NCI-H1417 (cell line): ENCODE measurements at places on chromosomes 6 and 20.

- DNase-seq: no peak
These were observed 661.6 kb downstream of the QKI start for GRCh38 chr6:164075981-164076615.

GRCh38 chr6:70134542-70134941, 168.3 kb downstream of the COL9A1 start:
- DNase-seq: no peak

- DNase-seq: no peak
These were observed 49.3 kb downstream of the PACRG start for GRCh38 chr6:162777091-162777490.

- DNase-seq: no peak
These were observed 40.8 kb upstream of the BMP5 start for GRCh38 chr6:55916188-55916587.

GRCh38 chr20:4871486-4871885, 129.8 kb downstream of the SLC23A2 start:
- DNase-seq: no peak

DNA sequence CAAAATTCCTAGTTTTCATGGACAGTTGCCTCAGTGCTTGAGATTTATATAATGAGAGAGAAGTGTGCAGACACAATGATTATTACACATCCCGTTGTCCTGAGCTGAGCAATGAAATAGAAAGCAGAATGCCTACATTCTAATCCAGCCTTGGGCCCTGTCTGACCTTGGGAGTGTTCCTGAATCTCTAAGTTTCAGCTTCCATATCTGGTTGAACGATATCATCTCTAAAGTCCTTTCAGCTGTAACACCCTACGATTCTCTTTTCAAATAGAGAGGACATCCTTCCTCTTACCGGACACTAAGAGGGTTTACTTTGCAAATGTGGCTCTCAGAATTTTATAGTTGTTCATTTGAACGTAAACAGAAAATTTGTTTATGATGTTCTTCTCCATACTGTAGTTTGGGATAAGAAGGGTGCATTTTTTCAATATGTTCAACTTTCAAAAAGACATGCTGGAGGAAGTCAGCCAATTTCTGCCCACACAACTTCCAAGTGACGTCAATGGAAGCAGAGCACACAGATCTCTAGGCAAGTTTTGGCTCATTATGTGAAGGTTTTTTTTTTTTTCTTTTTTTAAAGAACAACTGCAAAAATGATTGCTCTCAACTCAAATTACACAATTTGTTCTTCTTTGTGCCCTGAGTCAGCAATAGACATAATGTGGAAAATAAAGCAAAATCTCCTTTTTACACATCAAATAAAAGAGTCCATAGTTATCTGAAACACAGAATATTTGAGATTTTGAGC, 50.4 kb downstream of the PDE7B start:
- DNase-seq: no peak

DNA sequence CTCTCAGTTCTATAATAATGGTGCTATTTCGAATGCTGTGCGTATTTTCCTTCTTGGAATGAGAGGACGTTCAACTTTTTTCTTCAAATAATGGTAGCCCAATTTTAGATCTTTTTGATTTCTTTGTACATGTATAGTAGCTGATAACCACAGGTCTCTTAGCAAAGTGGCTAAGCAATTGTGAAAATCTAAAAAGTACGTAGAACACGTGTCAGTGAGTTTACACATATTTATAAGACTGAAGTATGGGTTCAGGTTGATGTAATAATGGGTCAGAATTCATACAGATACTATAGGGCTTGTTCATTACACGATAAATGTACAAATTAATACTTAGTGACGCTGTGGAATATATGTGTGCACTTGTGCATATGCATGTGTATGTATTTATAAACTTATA, 1.3 kb downstream of the SMIM13 start:
- DNase-seq: no peak

- DNase-seq: no peak
These were observed 172.9 kb upstream of the MCHR2 start for GRCh38 chr6:100166956-100167355.

GRCh38 chr6:170091000-170091638, 199.8 kb downstream of the DLL1 start:
- no peak for DNase-seq

DNA sequence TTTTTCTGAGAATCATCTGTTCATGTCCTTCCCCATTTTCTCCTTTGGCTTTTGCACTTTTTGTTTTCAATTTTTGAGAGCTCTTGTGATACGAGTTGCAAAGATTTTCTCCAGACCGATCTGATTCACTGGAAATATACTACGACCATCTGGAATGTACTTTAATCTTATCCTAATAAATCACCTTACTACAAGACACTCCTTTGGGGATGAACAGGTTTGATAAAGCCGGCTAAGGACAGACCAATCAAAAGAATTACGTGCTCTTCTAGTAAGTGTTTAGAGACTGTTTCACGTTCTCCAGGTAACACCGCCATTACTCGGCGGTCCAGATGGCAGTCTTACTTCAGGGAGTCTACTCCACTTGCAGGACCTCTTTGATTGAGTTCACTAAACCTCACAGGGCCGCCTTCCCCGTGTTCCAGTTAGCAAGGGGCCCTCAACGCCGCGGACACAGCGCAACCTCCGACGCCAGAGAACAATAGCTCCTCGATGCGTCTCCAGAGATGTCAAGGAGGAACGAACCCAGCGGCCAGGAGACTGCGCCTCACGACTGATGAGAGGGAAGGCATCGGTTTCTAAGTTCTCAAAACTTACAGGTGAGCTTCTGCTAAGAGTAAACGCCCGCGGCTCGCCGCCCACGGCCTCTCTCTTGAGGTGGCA, 920 bp upstream of the WTAP start:
- peak; percentile 98 for DNase-seq

- peak; percentile 73 for DNase-seq
These were observed 38.7 kb downstream of the TRAF3IP2 start for GRCh38 chr6:111566873-111567517.

DNA sequence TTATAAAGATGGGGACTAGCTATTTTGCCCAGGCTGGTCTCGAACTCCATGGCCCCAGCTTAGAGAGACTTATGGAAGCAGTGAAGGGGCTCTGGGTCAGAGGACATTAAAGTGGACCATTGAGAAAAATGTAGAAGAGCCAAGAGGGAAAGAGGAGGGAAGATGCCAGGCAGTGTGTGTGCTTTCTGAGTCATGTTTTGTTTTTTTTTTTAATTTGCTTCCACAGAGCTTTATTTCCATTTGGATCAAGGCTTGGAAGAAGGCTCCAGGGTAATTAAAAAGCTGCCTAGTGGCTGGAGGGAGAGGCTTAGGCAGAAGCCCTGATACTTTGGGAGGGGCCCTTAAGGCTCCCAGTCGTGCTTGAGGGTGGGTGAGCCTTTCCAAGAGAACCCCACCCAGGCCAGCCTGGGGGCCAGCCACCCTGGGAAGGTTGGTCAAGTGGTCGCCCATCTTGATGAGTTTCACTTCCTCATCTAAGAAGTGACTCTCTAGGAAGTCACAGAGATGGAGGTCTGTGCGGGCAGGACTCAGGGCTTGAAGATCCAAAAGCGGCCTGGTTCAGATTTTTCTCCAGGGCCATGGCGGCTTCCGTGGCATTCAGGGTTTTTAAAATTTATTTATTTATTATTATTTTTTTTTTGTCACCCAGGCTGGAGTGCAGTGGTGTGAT, 3.0 kb upstream of the ZNF335 start:
- DNase-seq: no peak

- DNase-seq: no peak
These were observed 12.0 kb upstream of the LAMA4 start for GRCh38 chr6:112266331-112266730.

DNA sequence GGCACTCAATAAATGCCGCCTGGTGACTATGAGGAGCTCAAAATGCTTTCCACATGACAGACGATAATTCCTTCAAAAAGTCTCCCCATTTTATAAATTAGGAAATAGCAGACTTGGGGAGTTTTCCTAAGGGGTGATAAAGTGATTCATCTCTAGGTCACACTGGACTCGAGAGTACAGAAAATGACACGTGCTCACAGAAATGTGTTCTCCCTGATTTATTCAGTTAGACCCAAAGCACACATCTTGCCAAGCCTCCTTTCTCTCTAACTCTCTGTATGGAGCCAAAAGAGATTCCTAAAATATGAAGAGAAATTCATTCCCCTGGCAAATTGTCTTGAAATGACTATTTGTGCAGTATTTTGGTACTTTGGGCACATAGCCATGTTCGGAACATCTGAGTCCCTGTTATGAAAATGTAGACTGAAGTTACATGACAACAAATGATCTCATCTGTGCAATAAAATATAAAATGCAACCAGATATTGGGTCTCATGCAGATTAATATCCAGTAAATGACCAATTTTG, 381.1 kb downstream of the TFAP2B start:
- peak; percentile 40 for DNase-seq

- no peak for DNase-seq
These were observed 256.8 kb downstream of the CDKAL1 start for GRCh38 chr6:20791074-20791473.

DNA sequence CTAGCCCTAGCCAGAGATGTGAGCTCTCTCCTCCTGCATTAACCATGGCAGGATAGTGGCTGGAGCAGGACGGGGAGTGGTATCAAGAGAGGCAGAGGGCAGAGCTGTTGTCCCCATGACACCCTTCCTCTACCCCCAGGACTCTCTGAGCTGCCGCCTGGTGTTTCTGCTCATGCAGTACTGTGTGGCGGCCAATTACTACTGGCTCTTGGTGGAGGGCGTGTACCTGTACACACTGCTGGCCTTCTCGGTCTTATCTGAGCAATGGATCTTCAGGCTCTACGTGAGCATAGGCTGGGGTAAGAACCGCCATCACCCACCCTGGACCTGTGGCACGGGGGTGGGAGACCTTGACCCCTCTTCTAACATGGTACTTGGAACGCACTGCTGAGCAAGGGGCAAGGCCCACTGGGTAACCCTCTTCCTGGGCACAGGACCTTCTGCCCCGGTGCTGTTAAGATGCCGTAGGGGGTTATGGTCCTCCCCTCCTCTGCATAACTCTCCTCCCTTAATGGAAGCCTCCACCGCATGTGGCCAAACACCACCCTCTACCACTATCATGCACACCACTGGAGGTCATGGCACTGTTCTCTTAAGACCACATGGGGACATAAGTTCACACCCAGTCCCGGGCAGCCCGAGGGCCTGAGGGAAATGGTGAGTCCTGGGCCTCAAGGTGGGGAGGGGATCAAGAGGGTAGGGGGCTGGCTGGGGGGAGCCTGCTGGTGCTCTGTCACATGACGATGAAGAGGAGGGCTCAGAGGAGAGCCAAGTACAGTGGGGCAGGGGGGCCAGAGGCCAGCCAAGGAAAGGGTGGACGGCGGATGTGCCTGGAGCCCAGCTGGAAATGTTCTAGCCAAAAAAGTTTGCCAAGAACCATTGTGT, 25.1 kb downstream of the GLP1R start:
- no peak for DNase-seq

- no peak for DNase-seq
These were observed 86.5 kb upstream of the SCP2D1 start for GRCh38 chr20:18727032-18727508.

DNA sequence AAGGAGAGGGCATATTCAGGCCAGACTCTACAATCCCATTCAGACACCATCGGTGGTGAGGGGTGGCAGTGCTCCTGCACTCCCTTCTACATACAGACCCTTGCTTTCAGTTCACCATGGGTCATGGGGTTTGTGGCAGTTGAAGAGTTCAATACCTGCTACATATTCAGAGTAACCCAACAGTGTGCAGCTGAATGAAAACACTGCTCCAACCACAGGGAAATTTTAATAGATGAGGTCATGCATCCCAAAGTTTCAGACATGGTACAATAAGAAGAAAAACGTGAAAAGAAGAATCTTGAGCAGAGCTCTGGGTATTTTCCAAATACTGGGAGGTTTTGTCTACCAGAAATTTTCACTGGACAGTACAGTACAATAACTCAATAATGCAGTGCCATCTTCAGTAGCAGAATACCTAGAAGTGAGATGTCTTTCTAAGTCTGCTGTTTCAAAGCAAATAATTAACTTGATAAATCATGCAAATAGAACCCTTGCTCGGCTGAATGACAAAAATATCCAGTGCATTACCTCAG, 162.1 kb downstream of the PTPRK start:
- DNase-seq: no peak

- no peak for DNase-seq
These were observed 28.4 kb downstream of the VSTM2L start for GRCh38 chr20:37931153-37931922.

DNA sequence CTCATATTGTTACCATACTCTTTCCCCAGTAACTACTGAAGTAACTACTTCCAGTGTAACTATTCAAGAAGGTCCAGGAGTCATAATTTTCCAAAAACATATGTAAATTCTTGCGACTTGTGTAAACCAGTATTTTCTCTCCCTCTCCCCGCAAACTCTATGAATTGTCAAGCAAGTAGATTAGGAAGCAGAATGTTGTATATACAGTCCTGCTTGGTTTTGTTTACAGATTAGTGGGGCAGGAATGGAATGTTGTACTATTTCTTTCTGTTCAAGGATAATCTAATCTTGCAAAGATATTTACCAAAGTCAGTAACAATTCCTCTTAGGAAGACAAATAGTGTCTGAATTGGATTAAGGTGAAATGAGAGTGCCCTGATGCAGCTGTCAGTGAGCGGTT, 234.9 kb upstream of the PLN start:
- DNase-seq: no peak

DNA sequence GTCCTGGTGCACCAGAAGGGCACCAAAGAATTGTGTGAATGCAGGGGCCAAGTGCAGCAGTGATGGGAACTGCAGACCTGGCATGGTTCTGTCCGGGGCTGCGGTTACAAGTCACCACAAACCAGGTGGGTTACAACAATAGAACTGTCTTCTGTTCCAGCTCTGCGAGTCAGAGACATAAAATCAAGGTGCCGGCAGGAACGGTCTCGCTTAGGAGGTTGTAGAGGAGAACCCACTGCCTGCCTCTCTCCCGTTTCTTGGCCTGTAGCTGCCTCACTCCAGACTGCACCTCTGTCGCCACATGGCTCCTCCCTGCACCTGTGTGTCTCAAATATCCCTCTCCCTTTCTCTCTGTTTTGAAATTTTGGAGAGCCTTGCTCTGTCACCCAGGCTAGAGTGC, 143.3 kb downstream of the TAF4 start:
- DNase-seq: no peak

- DNase-seq: no peak
These were observed 4.8 kb upstream of the IL17F start for GRCh38 chr6:52249078-52249477.

- no peak for DNase-seq
These were observed 27.7 kb downstream of the PTPRA start for GRCh38 chr20:2900845-2901592.
